ENCODE measurements at places on chromosomes 1 and 21.

DNA sequence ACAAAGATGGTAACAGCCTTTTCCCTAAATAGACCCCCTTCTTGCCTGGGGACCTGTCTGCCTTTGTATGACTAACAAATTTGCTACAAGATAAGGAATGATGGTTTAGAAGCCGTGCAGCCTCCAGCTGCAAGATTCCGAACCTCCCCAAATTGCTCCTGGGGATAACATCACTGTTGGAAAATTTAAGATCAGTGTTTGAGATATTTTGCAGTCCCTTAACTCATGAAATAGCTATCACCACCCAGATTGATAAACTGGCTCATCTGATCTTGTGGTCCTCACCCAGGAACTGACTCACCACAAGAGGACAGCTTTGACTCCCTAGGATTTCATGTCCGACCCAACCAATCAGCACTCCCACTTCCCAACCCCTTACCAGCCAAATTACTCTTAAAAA lies 254.7 kb downstream of the USH2A start:
- DNase-seq: no peak

DNA sequence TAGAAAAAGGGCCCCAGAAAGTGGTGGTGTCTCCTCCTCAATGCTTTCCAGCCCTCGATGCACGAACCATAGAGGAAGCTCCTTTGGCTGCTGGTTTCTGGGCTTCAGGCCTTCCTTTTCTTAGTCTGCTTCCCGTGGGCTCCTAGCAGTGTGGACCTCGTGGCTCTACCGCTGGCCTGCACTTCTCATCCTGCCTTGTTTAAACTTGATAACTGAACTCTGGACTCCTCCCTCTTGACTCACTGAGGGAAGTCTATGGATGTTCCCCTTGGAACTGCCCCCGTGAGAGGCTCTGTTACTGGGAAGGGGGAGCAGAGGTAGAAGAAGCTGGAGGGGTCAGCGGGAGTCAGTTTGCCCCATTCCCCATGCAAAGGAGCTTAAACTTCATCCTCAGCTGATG lies 75.3 kb upstream of the WDR26 start:
- DNase-seq: no peak

DNA sequence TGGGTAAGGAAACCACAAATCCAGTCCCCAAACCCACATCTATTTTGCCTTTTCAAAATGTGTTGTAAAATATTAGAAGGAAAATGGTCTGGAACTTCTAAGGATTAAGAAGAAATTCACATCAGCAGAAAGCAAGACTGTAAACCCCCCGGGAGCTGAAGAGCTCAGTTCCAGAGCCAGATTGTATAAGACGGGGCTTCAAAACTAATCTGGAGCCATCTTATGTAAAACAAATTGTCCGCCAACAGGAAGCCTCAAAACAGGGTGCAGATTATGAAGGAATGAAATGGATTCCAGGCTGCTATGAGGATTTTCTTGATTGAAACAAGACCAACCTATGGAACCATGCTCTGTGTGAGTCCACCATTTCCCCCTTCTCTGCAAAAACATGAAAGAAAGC lies 25.1 kb upstream of the HUNK start:
- DNase-seq: no peak

GRCh38 chr1:91507328-91507727 lies 6.7 kb downstream of the CDC7 start:
- no peak for DNase-seq
